NCI-H446 treated with DMSO at 0.1 percent for 48 hours (cell line): ENCODE measurements at places on chromosomes 12 and 14.

DNA sequence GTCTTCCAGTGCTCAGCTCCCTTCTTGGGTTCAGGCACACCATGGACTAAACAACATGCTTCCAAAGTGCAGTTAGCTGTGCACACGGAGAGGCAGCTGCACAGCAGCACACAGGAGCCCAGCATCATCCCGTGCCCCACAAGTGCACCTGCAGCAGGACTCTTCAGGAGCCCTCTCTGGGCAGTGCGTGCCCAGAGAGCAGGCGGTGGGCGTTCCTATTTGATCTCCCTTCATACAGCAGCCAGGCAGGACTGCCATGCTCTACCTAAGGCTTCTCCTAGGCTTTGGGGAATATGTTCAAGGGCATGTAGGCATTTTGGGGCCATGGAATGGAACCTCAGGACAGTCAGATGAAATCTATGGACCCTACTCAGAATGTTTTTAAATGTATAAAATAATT is 35.5 kb downstream of the ANO2 start:
- no peak for DNase-seq

DNA sequence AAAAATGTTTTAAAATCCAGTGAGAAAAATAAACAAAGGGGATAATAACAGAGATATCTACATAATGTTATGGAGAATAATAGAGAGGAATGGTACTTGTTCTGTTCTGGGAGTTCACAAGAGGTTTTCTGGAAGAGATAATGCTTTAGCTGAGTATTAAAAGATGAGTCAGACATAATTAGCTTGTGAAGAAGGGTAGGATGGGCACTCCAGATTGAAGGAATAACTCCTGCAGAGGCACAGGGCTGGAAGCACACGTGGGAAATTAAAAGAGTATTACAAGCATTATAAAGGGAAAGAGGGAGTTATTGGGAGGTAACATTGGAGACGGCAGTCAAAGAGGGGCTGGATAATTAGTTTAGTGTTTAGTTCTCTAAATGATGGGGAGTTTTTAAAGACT is 124.9 kb upstream of the BTG1 start:
- DNase-seq, result no peak

DNA sequence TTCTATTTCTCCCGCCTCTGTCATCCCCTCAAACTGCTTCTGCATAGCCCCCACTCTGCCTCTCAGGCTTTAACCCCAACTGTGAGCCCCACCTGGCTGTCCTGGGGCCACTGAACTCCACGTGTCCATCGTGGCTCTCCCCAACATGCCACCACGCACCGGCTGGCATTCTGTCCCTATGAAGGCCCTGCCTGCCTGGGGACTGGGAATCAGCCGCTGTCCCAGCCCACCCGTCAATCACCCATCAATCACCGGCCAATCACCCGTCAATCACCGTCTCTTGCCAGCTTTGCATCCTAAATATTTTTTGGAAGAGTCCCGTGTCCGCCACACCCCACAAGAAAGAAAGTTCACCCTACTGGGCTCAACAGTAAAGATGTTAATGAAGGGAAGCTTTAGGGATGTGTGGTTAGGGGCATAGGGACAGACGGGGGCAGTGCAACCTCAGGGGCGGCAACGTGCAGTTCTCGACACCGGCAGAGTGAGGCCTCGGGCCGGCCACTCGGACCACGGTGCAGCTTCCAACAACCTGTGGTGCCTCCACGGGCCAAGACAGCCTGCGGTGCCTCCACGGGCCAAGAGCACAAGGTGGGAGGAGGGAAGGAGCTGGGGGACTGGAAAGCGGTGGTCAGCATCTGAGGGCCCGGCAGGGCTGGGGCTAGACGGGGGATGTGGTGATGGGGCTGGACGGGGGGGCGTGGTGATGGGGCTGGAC is 85.6 kb downstream of the GALNT9 start:
- no peak for DNase-seq

GRCh38 chr12:93803424-93803807 is 126.2 kb downstream of the CRADD start:
- DNase-seq, result peak; percentile 87

DNA sequence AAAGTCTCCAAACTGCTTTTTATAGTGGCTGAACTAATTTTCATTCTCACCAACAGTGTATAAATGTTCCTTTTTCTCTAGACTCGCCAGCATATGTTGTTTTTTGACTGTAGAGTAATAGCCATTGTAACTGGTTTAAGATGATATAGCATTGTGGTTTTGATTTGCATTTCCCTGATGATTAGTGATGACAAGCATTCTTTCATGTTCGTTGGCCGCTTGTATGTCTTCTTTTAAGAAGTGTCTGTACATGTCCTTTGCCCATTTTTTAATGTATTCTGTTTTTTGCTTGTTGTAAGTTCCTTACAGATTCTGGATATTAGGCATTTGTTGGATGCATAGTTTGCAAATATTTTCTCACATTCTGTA is 404.9 kb downstream of the FLRT2 start:
- DNase-seq, result no peak

DNA sequence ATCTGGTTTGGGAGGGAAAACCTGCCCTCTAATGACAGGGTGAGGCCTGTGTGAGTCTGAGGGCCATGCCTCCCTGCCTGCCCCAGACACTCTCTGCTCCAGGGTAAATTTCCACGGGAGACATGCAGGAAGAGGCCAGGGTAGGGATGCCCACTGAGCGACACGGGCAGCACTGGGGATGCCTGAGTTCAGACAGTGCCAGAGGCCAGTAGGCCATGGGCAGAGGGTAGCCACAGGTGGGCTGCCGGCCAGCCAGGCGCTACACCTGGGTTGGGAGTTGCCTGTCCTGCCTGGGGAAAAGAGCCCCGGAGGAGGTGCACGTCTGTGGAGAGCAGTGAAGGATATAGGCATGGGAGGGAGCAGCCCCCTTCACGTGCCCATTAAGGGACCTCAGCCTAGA is 3.6 kb downstream of the SERPINA12 start:
- no peak for DNase-seq

GRCh38 chr12:47082796-47083621 is 3.2 kb upstream of the AMIGO2 start:
- DNase-seq, result no peak

DNA sequence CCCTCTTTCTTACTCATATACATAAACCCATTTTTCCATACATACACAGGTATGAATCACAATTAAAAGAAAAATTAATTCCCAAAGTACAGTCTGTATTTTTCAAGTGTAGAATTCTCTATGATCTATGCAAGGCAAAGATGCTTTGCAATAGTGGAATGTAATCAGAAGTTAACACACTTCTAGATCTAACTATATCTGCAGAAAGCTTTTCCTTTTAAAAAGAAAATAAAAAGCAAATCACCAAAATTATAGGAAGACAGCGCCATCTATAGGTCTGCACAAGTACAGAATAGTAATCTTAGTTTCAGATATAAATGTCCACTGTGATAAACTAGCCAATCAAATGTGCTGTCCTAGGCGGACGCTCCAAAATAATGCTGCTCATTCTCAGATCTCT is 22.0 kb downstream of the SLC25A21 start:
- peak; percentile 38 for DNase-seq

DNA sequence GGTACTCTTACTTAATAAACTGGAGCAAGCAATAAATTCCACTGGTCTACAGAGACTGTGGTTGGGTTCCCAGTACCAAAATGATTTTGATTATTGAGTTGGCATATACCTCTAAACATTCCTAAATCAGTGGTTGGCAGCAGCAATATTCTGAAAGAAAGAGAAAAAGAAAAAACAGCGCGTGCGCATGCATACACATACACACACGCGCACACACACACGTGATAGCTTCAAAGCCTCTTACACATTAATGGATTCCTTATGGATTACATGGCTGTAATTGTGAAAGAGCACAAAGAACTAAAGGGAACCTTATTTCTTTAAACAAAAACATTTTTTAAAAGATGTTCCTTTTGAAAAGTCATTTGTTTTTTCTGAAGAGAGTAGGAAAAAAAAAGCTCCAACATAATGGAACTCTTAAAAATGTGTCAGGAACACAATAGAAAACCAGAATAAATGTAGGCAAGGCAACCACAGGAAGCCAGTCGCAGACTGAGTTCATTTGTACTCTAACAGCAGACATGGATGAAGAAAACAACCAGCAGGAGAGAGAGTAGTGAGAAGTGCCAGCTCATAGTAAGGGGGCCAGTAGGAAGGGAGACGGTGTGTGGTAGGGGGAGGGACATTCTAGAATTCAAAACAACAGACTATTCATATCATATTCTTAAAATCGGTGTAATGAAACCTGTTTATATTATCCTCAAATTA is 80.0 kb downstream of the DRAM1 start:
- DNase-seq, result no peak

DNA sequence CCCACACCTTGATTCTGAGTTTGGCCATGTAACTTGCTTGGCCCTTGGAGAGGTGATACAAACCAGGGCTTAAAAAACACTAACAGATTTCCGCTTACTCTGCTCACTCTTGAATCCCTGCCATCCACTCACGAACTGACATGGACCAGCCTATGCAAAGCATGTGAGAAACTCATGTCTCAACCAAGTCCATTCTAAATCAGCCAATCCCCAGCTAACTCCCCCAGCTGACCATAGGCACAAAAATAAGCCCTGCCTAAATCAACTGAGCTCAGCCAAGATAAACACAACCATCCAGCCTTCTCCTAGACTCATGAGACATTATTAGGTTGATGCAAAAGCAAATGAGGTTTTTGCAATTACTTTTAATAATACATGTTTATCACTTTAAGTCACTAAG is 353.9 kb upstream of the TBX3 start:
- DNase-seq, result no peak

GRCh38 chr12:53803194-53803593 is 51.4 kb upstream of the CISTR start:
- no peak for DNase-seq

DNA sequence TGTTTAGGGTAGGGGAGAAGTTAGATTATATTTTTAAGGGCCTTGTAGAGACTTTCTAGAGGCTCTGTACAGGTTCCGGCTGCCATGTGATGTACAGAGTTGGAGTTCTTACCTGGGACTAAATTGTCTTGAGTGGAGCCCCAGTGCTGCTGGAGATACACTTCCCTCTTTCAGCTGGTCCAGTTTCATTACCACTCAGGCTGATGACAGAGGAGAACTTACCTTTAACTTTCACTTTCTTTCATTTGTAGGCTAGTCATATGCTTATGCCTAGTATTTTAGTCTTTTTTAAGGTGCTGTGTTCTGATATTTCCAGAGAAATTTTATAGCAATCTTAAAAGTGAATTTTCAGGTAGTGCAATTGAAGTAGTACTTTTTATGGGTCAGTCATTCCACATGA is 117.3 kb downstream of the ERC1 start:
- DNase-seq, result no peak

GRCh38 chr14:21556378-21557083 is 23.3 kb downstream of the OR10G3 start:
- no peak for DNase-seq

GRCh38 chr12:90921536-90921935 is 33.4 kb downstream of the CCER1 start:
- DNase-seq, result no peak

- DNase-seq, result no peak
Measured at GRCh38 chr14:19902409-19902808, 18.0 kb upstream of the OR4K5 start.

- no peak for DNase-seq
Measured at GRCh38 chr12:59079472-59079871, 159.2 kb upstream of the LRIG3 start.

DNA sequence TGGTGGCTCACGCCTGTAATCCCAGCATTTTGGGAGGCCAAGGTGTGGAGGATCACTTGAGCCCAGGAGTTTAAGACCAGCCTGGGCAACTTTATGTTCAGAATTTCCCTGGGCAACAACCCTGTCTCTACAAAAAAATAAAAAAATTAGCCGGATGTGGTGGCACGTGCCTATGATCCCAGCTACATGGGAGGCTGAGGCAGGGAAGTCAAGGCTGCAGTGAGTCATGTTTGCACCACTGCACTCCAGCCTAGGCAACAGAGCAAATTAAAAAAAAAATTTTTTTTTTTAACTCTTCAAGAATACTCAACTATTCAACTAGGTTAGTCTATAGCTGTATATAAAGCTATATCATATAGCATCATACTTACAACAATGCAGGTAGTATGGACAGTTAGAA is 113.0 kb downstream of the RALGAPA1 start:
- no peak for DNase-seq

- no peak for DNase-seq
Measured at GRCh38 chr14:54493293-54493692, 4.5 kb upstream of the GMFB start.

- DNase-seq, result no peak
Measured at GRCh38 chr14:54377501-54377900, 19.3 kb upstream of the CDKN3 start.

- DNase-seq, result no peak
Measured at GRCh38 chr12:125283521-125283920, 218.3 kb downstream of the AACS start.

DNA sequence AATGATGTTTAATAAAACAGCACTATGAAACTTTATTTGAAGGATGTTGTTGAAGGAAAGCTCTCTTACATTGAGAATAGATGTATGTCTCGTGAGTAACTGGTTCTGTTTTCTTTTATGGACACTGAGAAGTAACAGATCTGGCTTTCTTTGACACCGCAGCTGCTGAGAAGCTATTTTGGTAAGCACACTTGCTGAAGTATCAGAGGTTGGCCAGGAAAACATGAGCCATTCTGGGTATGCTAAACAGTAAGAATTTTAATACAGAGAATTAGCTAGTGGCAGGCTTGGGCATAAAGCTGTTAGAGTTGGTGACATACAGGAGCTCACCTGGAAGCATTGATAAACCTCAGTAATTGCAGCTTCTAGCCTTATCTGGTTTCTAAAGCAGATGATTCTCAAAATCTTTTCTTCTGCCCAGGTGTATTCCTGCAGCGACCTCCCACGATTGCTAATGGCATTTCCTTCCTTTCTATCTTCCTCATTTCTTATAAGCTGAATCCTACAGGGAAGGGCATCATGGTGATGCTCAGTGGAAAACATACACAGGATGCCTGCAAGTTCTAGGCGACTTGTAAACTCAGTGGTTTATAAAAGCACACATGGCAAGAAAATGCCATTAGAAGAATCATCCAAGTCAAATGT is 291.6 kb upstream of the SLC16A7 start:
- DNase-seq, result no peak

GRCh38 chr12:68403296-68403695 is 71.1 kb upstream of the MDM1 start:
- no peak for DNase-seq
